Bronchial smooth muscle cell (primary cell): ENCODE measurements at places on chromosomes 7 and 10. TPM values are rescaled to one million over a fixed set of nuclear protein-coding genes. Genes with fewer than 3 reads are reported as not detected.

Gene NPTX2
- under 0.01 TPM in 1 of 2 replicates, not detected in the other for total RNA-seq

Gene MYO1G
- total RNA-seq: under 0.01 TPM in 2 replicates

Gene AKR1C8
- not detected in 2 replicates for total RNA-seq

Gene ALOX5
- total RNA-seq: under 0.01 TPM in 1 of 2 replicates, not detected in the other

Gene MTG1
- total RNA-seq: 21.8 and 25.9 TPM in 2 replicates

Gene LEP
- not detected in 2 replicates for total RNA-seq

Gene CWF19L1
- total RNA-seq: 14.3 and 15.1 TPM in 2 replicates

Gene UCN3
- total RNA-seq: not detected in 2 replicates

Gene MRM2
- 9.2 and 12.3 TPM in 2 replicates for total RNA-seq

Gene TMEM225B
- 1.3 and 1.5 TPM in 2 replicates for total RNA-seq

Gene KAZALD1
- total RNA-seq: 84.3 and 155 TPM in 2 replicates

Gene CLDN4
- total RNA-seq: 0.32 and 0.43 TPM in 2 replicates

Gene THSD7A
- 0.17 and 1.1 TPM in 2 replicates for total RNA-seq

Gene CCDC126
- total RNA-seq: 4.3 and 8.2 TPM in 2 replicates

Gene ZNF467
- total RNA-seq: 0.77 and 0.95 TPM in 2 replicates

Gene TMEM178B
- total RNA-seq: under 0.01 TPM in 2 replicates

Gene ZCCHC24
- 29.6 and 35.1 TPM in 2 replicates for total RNA-seq

Gene SSC4D
- 0.43 and 0.47 TPM in 2 replicates for total RNA-seq

Gene SPDYE11
- not detected in 2 replicates for total RNA-seq

Gene CCDC146
- total RNA-seq: 2.1 and 2.8 TPM in 2 replicates

Gene CDHR3
- total RNA-seq: 3.5 and 5.4 TPM in 2 replicates

Gene GPR22
- total RNA-seq: not detected in 2 replicates

Gene URGCP
- total RNA-seq: 27.0 and 27.4 TPM in 2 replicates

Gene ADCYAP1R1
- not detected in 2 replicates for total RNA-seq

Gene UTF1
- not detected in 2 replicates for total RNA-seq

Gene PILRA
- 0.26 and 0.32 TPM in 2 replicates for total RNA-seq

Gene LRRC61
- 0.69 and 1.4 TPM in 2 replicates for total RNA-seq

Gene PI4K2A
- 9.8 and 14.0 TPM in 2 replicates for total RNA-seq

Gene CYP3A7
- 0.34 and 1.1 TPM in 2 replicates for total RNA-seq

Gene MINDY4
- total RNA-seq: 4.4 and 6.3 TPM in 2 replicates

Gene GRB10
- total RNA-seq: 19.5 and 26.6 TPM in 2 replicates

Gene SLC13A1
- total RNA-seq: not detected in 2 replicates

Gene SUMF2
- 166 and 232 TPM in 2 replicates for total RNA-seq

Gene GNGT1
- total RNA-seq: not detected in 2 replicates

Gene PRKAR1B
- total RNA-seq: 11.1 and 15.3 TPM in 2 replicates

Gene SYT15
- total RNA-seq: under 0.01 TPM in 2 replicates

Gene EVX1
- total RNA-seq: not detected in 2 replicates

Gene NEURL1
- 0.16 and 0.17 TPM in 2 replicates for total RNA-seq

Gene ADCY1
- 0.47 and 3.2 TPM in 2 replicates for total RNA-seq
